ENCODE measurements at places on chromosomes 13 and 19.

DNA sequence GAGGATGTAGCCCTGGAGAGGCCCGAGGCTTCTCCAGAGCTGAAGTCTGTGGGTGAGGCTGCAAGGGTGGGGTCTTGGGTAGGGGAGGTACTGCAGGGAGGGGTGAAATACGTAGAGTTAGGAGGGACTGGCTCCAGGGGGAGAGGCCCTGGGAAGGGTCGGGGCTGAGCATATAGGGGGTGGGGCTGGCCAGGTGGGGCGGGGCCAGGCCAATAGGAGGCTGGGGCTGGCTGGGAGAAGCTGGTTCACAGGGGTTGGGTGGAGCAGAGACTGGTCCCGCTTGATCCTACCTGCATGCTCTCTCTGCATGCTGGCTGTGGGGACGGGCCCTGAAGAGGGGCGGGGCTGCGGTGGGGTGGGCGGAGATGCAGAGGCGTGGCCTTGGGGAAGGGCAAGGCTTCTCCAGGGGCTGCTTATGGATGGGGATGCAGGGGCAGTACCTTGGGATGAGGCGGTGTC, 51.9 kb downstream of the CELF5 start:
- peak; percentile 74 for DNase-seq

DNA sequence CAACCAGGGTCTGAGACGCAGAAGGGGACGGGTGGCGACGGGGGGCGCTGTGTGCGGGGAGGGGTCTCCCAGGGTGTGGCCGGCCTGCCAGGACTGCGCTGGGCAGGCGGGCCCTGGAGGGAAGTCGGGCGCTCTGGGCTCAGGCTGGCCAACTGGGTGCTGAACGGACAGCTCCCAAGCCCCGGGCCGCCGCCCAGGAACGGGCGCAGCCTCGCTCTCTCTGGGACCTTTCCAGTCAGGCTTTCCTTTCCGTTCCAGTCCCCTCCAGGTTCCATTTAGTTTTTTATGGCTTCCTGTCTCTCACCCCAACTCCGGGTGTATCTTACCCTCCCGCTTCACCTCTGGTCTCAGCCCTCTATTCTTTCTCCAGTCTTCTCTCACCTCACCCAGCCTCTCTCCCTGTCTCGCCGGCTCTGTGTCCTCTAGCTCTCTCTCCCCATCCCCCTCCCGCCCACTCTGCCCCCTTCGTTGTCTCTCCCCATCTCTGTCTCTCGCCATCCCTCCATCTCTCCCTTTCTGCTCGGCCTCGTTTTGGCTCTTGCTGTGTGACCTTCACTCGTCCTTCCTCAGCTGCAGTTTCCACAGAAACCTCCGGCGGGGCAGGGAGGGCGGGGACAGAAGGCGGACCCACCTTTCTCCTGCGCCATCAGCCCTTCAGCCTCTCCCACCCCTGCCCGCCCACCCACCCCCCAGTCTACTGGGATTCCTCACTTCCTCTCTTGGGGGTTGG, 3.3 kb upstream of the ATP1A3 start:
- no peak for DNase-seq

GRCh38 chr19:24062190-24062589, 24.8 kb upstream of the ZNF254 start:
- no peak for DNase-seq

DNA sequence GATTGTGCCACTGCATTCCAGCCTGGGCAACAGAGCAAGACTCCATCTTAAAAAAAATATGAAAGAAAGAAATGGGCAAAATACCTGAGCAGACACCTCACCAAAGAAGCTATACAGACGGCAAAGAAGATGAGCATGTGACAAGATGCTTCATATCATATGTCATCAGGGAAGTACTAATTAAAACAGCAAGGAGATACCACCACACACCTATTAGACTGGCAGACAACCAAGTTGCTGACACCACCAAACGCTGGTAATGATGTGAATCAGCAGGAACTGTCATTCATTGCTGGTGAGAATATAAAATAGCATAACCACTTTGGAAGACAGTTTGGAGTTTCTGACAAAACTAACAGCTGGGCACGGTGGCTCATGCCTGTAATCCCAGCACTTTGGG, 11.5 kb upstream of the TFDP1 start:
- DNase-seq, result no peak

- DNase-seq, result no peak
These were observed 597.5 kb upstream of the MIR17HG start for GRCh38 chr13:90750021-90750420.

DNA sequence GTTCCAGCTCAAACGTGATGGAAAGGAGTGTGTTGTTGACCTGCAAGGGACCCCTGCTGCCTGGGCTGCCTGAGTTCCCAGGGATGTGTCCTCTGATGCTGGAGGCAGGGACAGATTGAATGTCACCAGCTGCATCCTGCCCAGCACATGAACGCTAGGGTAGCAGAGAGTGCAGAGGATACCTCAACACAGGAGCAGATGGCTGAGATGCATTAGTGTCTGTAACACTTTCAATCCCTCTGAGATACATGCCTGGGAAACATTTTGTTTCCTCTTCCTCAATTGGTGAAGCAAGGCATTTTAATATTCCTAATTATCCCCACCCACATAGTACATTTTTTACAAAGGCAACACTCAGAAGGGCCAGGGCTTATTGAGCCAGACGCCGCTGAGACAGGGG, 106.4 kb upstream of the UBL3 start:
- DNase-seq, result no peak

- no peak for DNase-seq
These were observed 11.1 kb upstream of the CEACAM16 start for GRCh38 chr19:44687888-44688287.

DNA sequence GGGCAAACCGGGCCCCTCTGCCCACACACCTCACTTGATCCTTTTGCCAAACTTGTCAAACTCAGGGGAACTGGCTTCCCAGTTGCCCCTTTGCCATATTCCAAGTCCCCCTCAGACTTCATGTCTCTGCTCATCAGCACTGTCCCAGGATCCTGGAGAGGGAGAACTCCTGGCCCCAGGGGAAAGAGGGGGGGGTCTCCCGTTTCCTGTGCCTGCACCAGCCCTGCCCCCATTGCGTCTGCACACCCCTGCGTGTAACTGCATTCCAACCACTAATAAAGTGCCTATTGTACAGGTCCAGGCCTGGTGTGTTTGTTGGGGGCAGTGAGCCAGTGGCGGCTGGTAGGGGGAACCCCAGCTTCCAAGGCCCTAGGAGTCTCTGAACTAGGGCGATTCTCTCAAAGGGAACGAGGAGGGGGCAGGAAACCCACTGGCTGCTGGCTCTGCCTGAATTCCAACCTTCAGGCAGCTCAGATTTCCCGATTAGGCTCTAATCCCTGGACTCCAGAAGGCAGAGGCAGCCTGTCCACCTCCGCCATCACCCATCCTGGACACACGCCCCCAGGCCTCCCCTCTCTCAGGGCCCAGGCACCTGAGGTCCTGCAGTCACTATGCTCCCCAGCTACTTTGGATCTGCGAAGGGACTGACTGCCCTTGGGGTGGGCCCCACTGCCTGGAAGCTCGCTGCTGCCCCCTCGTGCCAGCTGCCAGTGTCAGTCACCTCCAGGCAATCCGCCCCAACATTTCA, 9.7 kb upstream of the ILF3 start:
- no peak for DNase-seq

DNA sequence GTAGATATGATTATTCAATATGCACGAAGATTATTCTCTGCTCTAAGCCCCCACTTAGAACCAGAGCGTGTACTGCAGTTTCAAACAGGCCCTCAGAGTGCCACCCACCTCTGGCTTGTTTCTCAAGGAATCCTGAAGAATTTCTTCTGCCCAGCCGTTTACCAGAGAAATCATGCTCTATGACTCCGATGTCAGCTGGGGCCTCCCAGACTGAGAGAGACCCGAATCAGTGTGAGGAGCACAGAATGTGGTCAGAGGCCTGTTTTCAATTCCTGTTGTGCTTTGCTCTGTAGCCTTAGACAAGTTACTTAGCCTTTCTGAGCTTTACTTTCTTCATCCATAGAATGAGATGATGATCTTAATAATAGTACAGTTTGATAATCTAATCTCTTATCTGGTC, 5.5 kb downstream of the PNMA8C start:
- DNase-seq, result no peak

DNA sequence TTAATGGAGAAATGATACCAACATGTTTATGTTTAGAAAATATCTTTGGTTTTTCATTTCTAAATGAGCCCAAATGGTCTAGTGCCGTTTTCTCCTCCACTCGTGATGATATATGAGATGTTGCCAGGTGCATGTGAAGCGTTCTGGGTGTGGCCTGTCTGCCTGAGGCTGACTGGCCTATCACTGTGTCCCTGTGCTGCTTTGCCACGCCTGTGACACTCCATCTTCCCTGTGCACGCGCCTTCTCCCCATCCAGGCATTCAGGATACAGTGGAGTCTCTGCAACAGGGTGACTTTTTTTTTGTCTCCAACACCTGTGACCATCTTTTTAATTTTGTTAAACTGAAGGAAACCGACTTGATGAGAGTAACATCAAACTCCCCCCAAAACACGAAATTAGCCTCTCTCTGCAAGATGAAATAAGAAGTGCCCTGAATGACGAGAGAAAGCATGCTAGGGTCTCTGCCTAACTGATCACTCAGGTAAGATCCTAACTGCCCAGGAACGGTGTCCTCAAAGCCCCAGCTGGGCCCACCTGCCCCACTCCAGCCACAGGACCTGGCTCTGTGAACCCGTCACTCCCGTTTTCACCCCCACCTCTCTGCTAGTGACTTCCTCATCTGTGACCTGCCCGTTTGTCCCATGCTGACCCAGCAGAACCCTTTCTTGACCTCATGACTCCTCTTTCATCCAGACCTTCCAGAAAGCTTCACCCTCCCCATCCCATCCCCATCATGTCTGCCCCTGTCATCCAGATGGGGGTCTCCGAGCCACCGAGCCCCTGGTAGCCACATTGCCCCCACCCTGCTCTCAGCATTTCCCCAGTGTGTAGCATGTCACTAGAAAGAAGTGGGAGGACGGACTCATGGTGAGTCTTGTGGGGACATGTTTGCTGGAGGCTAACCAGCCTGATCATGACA, 33.2 kb upstream of the TFDP1 start:
- peak; percentile 71 for DNase-seq

GRCh38 chr13:22648320-22648801, 532.4 kb upstream of the SGCG start:
- DNase-seq, result no peak

- DNase-seq, result no peak
These were observed 515.8 kb downstream of the KLF12 start for GRCh38 chr13:73618275-73618865.

DNA sequence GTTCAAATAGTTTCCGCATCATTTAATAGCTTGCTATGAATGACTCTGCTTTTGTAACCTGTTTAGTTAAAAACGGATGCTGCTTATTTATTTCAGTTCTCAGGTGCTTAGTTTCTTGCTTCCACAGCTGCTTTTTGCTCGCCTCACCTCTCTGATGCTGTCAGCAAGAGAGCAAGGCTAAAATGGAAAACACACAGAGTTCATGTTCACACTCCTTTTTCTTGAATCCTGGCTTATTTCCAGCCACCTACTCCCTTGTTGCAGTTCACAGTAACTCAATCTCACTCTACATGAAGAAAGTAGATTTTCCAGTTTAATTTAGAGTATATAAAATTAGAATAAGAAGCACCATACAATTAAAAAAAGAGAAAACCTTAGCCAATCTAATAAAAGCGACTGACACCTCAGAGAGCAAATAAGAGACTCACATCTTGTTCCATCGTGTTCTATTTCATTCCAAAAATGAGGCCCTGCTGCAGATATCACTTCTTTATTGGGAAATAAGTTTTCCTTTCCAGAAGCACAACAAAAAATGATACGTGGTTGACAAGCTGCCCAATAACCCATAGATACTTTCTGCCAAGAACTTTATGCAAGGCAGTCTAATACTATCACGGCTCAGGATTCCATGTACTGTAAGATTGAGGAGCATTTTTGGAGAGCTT, 326.1 kb upstream of the SLITRK1 start:
- no peak for DNase-seq

GRCh38 chr13:94703721-94704314, 8.5 kb downstream of the SOX21 start:
- DNase-seq, result no peak

- no peak for DNase-seq
These were observed 144.8 kb downstream of the LIG4 start for GRCh38 chr13:108070491-108070890.

- no peak for DNase-seq
These were observed 11.8 kb downstream of the VSTM2B start for GRCh38 chr19:29537601-29538000.

DNA sequence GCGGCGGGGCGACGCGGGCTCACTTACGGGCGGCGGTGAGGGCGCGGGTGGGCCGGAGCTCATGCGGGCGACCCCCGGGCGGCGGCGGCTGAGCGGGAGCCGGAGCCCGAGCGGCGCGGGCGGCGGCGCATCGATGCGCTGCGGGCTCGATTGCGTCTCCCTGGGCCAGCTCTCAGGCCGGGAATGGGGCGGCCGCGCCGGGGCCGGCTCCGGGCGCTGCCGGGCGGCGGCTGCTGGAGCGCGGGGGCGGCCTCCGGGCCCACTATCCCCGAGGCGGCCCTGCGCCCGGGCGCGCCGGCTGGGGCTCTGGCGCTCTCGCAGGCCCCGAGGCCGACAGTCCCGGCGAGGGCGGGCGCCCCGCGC, 1.4 kb upstream of the TSHZ3 start:
- DNase-seq, result no peak

- DNase-seq, result no peak
These were observed 892.3 kb downstream of the OLFM4 start for GRCh38 chr13:53920916-53921315.

DNA sequence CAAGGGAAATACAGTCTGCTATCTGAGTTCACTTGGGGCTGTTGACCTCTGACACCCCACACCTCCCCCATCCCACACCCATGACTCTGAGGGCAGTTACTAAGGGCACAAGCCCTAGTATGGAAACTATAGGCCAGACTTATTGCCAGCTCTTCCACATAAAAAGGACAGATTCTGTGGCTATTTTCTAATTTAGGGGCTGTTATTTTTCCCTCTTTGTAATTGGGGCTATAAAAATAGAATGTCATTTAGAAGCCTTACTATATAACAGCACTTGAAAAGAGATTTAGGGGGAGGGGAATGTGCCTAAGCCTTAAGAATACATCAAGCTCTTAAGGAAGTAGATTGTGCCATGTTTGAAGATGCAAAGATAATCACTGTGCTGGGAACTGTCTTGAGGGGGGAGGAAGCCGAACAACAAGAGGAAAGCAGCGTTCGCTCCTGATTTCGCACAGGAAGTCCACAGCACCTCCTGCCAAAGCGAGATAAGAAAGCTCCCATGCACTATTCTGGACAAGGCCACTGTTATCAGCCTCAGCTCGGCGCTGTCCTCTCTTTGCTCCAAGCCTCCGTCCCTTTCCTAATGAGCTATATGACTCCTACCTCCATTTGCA, 86.6 kb downstream of the FLT1 start:
- no peak for DNase-seq

- no peak for DNase-seq
These were observed 70.6 kb downstream of the ATP11A start for GRCh38 chr13:112760435-112760834.

- DNase-seq, result no peak
These were observed 421.7 kb downstream of the EFNB2 start for GRCh38 chr13:106113796-106114195.
